NCI-H2171 (cell line): ENCODE measurements at places on chromosomes 2 and 18.

DNA sequence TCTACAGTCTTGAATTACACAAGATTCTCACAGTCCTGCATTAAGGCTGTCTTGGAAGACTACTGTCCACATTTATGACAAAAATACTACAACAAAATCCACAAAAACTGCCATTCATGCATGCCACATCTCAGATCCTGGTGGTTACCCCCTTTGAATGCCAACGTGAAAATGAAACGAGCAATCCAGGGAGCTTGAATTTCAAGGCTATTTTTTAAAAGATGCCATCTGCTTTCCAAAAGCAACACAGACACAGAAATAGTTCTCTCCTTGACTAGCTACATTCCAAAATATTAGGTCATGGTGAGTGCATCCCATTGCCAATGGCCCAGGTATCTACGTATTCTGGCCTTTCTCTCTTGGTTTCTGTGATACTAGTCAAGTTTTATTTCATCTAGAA, 36.3 kb downstream of the IRS1 start:
- DNase-seq, result no peak

DNA sequence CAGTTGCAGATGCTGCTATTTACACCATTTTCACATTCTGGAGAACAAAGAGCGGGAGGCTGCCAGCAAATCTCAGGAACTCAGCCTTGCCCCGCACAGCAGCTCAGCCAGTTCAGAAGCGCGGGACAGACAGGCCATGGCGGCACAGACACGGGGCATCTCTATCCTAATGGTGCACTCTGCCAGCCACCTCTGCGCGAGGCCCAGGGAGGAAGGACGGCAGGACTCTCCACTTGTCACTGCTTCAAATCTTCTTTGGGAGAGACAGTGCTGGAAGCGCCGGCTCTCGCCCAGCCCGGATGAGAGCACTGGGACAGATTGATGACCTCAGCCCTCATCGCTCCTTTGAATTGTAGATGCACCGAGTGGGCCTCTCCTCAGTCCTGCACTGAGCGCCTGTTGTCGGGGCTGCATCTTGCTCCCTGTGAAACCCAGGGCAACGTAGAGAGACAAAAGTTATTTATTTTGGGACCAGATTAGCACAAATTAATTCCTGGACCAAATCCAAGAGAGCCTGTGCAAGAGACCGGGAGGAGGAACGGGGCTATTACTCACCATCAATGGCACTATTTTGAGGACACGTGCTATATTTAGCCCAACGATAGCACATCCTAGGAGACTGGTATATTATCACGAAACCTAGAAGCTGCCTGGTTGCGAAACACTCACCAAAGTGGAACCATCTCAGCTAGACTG, 211.4 kb upstream of the SMIM21 start:
- no peak for DNase-seq

- no peak for DNase-seq
These were observed 46.5 kb downstream of the UNC50 start for GRCh38 chr2:98654699-98655495.

DNA sequence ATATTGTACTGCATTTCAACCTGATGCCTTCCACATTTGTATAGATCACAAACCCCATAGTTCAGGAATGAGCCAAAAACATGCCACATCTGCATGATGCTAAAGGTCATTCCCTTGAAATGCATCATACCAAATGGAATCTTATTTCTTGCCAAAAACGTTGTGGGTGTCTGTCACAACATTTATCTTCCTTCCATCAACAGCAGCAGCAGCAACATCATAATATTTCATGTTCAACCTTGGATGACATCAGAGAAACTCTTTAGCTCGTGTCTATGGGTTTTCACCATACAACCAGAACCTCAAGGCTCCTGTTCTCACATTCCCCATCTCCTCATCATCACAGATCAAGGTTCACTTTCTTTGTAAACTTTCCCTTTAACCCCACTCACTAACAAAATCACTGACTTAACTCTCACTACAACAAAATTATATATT, 221.3 kb upstream of the CTAGE1 start:
- DNase-seq, result no peak

DNA sequence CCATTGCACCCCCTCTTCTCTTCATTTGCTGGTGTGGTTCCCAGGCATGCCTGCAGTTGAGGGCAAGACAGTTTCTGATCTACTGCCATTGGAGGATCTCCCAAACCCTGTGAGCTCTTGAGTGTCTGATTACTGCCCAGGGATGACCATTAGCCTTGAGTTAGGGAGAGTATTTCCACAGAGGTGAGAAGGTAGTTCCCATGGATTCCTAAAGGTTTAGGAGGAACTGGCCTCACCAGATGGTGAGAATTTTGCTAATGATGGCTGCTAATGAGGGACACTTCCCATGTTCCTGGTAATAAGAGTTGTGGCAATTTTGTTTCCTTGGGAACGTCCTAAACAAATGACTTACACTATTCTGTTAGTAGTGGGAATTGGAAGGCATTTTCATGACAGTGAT, 42.5 kb downstream of the PTPRM start:
- no peak for DNase-seq

DNA sequence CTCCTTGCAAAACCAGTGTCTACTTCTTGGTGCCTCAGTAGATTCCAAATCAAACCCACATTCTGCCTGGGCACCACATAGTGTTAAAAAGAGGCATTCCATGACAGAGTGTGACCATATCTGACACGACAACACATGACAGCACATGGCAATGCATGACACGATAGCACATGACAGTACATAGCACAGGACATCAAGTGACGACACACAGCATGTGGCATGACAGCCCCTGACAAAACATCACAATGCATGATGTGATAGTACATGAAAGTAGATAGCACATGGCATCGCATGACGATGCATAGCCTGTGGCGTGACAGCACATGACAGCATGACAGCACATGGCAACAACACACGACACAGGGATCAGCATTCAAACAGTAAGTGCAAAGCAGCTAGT, 845.9 kb upstream of the SALL3 start:
- DNase-seq, result no peak

- peak; percentile 27 for DNase-seq
These were observed 163.0 kb upstream of the NOSTRIN start for GRCh38 chr2:168639441-168639898.

DNA sequence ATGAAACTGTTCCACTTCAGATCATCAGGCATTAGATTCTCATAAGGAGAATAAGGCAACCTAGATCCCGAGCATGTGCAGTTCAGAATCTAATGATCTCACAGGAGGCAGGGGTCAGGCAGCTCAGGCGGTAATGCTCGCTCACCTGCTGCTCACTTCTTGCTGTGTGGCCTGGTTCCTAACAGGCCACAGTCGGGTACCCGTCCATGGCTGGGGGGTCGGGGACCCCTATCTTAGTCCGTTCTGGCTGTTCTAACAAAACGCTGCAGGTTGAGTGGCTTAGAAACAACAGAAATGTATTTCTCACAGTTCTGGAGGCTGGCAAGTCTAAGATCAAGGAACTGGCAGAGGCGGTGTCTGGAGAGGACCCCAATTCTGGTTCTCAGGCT, 79.2 kb downstream of the ASB1 start:
- no peak for DNase-seq

- DNase-seq, result no peak
These were observed 43.1 kb downstream of the MYCN start for GRCh38 chr2:15983496-15983895.

- DNase-seq, result no peak
These were observed 191.4 kb upstream of the VRK2 start for GRCh38 chr2:57855212-57855611.

GRCh38 chr2:45729753-45730512, 78.5 kb downstream of the PRKCE start:
- no peak for DNase-seq

- no peak for DNase-seq
These were observed 174.7 kb downstream of the WDR7 start for GRCh38 chr18:56825878-56826277.

- DNase-seq, result no peak
These were observed 51.3 kb upstream of the CAB39 start for GRCh38 chr2:230661072-230661957.

- no peak for DNase-seq
These were observed 77.5 kb downstream of the CDCA7 start for GRCh38 chr2:173432049-173432754.

DNA sequence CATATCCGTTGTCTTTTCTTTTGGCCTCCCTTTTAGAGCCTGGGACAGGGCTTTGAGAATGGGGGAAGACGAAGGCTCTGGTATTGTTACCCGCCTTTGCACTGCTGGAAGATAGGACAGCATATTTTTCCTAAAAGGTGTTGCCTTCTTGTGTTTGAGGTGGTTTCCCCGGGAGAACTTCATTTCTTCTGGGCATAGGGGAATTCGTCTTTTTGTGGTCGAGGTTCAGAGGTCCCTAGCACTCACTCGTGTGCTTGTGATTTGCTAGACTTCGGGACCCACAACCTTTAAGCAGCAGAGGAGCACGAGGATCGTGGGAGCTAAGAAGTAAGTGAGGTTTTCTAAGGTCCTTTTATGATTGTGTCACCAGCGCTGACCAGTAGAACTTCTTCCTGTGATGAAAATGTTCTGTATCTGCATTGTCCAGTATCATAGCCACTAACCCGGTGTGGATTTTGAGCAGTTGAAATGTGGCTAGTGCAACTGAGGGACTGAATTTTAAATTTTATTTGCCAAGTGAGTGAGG, 611 bp downstream of the ZNF512 start:
- DNase-seq, result no peak

DNA sequence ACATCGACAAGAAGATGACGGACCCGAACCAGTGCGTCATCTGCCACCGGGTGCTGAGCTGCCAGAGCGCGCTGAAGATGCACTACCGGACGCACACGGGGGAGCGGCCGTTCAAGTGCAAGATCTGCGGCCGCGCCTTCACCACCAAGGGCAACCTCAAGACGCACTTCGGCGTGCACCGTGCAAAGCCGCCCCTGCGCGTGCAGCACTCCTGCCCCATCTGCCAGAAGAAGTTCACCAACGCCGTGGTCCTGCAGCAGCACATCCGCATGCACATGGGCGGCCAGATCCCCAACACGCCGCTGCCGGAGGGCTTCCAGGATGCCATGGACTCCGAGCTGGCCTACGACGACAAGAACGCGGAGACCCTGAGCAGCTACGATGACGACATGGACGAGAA, 14.4 kb downstream of the SALL3 start:
- DNase-seq, result no peak

- DNase-seq, result peak; percentile 30
These were observed 48.9 kb upstream of the COBLL1 start for GRCh38 chr2:164890544-164890943.

DNA sequence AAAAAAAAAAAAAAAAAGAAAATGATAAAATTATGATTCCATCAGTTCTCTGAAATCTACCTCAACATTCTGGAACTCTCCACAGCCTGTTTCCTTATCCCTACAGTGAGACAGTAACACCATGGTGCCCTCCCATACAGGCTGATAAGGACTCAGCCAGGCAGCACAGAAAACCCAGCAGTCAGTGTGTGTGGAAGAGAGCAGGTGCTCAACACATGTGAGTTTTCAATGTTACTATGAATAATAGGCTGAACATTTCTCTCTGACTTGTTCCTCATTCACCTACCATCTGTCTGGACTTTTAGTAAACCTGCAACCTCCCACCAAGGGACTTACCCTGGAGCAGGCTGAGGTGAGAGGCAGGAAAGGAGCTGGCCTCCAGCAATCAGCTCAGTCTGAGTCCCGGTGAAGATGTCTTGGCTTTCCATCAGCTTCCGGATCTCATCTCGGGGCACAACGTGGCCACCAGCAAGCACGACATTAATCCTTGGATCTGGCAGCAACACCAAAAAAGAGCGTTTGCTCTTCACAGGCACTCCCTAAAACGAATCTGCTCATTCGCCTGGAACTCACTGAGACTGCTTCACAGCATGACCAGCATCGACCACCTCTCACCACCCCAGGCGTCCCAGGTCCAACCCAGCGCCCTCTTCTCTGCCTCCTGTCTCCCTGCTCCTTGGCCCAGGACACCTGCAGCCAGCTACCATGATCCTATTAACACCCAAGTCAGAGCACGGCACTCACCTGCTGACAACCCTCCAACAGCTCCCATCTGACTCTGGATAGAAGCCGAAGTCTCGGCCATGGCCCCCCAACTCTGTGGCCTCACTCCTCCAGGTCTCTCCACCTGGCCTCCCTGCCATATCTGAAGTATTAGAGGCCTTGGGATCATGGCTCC, 16.5 kb downstream of the PASK start:
- DNase-seq, result no peak

- no peak for DNase-seq
These were observed 3.3 kb downstream of the TTLL4 start for GRCh38 chr2:218713922-218714321.

- no peak for DNase-seq
These were observed 158.8 kb downstream of the ESCO1 start for GRCh38 chr18:21441670-21442069.

DNA sequence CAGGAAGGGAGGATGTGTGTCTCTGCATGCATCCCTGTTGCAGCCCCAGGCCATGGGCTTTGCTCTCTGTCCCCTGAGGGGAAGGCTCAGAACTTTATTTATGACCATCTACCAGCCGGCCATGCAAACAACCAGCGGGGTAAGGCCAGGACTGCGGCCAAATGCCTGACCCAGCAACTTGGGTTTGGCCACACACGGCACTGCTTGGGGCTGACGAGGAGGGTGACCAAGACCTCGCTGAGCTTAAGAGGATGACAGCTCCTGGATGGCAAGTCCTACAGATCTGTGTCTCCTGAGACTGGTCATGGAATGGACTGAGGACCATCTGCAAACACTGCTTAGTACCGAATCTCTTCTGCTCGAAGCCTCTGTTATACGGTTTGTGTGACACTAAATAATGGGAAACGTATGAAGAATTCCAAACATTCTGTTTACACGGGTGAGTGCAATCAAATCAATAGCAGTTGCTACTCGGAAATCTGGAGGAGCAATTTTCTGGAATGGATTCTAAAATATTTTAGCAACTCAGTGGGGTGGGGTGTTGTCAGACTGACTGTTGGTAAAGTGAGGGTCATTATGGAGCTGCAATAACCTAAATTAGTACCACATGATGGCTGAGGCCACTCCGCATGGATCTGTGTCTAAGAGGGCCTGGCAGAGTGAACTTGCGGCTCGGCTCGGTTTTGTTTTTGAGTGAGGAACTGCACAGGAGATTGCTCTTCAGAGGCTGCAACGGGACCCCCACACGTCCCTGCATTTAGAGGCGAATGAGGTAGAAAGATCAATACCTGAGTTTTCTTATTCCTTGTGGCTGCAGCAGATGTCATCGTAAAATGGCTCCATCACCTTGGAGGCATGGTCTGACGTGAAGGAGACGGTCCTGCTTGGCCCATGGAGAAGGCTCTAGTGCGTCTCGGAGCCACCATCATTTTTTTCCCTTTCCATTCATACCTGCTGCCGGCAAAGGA, 26.6 kb downstream of the TMEM18 start:
- DNase-seq, result no peak

DNA sequence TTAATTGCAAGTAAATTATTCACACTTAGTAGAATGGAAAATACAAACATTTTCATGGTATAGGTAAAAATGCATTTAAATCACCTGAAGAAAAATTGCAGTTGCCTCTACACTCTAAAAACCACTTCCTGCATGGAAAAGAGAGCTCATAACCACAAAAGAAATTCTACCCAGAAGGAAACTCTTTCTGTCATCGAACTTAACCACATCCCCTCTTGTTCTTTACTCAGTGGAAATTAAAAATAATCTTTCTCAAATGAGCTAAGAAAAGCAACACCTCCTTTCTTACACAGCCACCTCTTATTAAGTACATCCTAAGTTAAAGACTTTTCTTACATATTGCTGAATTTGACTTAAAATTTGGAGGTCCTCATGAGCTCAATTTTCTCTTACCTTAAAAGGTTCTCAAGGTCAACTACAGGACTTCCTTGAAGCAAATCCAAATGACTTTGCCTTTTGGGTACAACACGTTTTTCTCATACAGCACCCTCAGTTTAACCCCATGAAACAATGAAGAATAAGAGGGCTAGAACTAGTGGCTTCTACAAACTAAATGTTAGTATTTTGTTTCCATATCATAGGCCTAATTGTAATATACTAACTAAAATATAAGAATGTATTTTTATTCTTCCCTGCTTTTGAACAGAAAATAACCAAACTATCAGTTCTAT, 109.1 kb upstream of the CRIM1 start:
- DNase-seq, result no peak
